ENCODE measurements at places on chromosomes 13 and 19.

- DNase-seq = no peak
These were observed 564.5 kb downstream of the FGF9 start for GRCh38 chr13:22235285-22235949.

DNA sequence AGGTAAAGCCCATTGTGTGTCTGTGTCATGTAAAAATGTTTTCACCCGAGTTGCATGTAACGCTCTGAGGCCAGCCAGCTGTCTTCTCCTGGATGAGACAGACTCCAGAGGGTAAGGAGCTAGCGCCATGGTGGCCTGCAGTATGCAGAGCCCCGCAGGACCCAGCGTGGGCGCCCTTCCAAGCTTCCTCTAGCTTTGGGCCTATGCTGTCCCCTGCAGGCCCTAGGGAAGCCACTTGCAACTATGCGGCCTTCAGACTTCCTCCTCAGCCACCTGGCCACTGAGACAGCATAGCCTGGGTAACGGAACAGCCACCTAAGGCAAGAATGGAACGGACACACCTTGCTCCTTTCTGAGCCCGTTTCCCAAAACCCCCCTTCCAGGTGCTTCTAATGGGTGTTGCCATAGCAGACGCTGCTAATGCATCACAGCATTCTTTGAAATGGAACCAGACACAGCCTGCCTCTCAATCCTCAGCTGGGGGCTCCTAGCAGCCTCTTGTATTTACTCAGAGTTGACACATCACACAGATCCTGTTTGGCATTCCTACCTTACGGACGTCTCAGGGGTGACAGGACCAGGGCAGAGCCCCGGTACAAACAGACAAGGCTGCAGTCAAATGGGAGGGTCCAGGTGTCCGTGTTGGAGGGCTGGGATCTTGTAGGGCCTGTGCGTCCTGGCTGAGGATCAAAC is 6.2 kb downstream of the FAM32A start:
- no peak for DNase-seq

DNA sequence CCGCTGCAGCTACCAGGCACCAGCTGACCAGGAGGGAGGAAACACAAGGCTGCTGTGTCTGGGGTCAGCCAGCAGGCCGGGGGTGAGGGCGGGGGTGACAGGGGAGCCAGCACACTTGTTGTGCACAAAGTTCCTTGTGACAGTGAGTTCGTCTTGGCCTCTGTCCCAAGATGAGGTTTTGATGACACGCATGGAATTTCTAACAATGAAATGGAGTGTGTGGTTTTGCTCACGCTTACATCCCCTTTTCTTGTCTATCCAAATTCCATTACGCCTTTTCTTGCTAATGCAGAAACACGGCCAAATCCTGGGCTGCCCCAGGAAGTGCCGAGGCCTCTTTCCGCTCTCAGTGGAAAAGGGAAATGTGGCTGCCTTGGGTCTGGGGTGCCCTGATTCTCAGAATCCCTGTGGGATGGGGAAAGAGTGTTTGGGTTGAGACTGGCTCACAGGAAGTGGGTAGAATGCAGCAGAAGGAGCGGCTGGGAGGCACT is 73.8 kb downstream of the GADD45B start:
- no peak for DNase-seq

GRCh38 chr13:77725071-77725470 is 27.6 kb downstream of the SLAIN1 start:
- no peak for DNase-seq

DNA sequence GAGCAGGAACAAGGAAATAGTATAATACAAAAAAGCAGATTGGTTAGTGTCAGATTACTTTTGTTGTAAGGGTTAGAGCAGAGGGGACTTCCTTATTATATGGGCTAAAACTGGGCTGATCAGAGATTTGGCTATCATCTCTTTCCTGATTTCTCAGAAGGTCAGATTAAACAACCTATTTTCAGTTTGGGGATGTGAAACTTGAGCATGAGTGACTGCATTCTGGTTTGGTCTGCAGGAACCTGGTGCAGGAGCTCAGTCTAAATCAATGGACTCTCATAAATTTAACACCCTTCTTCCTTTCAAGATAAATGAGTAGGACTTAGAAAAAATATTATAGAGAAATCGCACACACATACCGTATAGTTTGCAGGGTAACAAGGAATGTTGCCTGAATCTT is 12.9 kb upstream of the RFXAP start:
- DNase-seq = no peak

- no peak for DNase-seq
These were observed 58.4 kb downstream of the SPRYD7 start for GRCh38 chr13:49877629-49878218.

- DNase-seq = no peak
These were observed 13.0 kb downstream of the ARHGEF1 start for GRCh38 chr19:41895745-41896580.

DNA sequence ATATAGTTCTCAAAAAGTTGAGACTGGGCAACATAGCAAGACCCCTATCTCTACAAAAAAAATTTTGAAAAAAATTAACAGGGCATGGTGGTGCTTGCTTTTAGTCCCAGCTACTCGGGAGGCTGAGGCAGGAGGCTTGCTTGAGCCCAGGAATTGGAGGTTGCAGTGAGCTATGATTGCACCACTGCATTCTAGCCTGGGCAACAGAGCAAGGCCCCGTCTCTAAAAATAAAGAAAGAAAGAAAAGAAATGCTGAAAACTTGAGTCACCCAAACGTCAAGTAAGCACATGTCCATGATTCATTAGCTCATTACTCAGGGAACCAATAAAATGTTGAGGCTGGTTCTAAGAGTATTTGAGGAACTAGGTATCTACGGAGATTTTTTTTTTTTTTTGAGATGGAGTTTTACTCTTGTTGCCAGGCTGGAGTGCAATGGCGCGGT is 33.9 kb upstream of the SEMA6B start:
- DNase-seq = no peak

DNA sequence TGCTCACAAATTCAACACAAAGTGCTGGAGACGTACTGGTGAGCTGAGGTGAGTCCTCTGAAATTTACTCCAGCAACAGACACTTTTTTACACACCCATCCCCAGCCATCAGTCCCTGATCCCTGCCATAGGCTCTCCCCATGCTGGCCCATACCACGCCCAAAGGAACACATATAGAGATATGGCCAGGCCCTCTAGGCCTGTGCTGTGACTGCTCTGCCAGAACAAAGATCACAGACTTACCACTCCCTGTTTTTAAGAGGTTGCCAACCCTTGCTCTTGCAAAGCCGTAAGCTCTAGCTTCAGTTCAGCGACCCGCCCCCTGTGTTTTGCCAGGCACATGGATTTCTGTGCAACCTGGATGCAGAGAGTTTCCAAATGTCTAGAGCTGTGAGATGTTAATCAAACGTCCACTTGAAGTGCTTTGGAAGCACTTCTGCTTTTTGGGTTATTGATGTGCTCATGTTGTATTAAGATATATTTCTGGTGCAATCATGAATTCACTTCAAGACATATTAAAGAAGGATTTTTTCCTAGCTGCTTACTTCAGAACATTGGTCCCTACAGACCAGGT is 59.7 kb downstream of the DLEU7 start:
- DNase-seq = no peak

DNA sequence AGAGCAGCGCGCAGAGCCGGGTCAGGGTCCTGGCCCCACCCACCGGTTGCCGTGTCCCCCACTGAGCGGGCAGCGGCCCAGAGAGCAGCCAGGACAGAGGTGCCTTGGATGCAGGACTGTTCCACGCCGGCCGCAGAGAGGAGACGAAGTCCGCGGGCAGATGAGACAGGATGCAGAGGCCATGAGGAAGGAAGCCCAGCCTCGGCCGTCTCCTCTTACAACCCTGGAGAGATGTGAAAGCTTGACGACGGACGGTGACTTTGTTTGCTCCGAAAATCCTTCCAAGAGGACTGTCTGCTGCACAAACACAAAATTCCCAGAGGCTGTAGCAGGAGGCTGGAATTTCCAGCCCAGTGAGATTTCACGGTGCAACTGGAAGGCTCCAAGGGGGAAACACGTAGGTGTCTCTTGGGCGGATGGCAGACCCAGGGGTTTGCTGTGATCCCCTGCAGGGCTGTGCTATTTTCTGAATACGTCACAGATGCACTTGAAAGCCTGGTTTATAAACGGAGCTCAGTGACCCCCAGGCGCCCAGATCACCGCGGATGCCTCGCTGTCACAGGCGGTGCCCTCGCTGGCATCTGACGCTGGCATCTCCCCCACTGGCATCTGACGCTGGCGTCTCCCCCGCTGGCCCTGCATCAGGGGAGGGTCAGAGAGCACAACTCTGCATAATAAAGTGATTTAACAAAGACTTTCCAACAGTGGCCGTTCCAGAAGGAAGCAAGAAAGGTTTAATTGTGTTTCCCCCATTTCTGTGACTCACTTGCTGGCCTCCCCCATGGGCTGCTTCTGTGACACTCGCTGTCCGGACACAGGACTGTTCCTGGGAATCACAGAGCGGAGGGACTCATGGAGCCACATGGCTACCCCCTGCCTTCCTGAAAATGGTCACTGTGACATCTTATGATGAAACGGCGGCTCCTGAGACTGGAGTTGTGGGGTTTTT is 62.0 kb upstream of the C13orf46 start:
- no peak for DNase-seq

GRCh38 chr13:18936104-18936503 is 245.5 kb downstream of the TUBA3C start:
- DNase-seq = no peak

DNA sequence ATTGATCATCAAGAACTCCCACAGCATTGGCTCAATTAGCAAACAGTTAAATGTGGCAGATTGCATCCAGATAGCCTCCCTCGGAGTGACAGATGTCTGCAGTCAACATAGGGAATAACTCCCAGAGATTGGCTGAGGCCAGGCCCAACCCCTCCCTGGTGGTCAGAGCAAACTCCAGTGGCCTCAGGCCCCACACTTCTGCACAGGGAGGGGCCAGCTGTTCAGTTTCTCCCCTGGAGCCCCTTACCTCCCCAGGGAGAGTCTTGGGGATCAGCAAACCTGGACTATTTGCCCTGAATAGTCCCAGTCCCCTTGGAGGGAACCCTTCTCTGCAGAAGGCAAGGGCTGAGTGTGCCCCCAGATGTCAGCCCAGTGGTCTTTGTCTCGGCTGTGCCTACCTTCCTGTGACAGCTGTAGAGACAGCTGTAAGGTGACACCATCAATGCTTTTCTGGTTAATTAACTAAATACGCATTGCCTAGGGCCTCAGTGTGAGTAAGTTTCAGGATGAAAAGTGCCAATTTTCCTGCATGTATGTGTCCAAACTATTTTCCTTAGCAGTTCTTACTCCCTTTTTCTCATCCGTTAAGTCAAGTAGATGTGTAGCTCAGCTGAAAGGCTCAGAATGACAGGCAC is 102.7 kb upstream of the UQCRFS1 start:
- DNase-seq = no peak

DNA sequence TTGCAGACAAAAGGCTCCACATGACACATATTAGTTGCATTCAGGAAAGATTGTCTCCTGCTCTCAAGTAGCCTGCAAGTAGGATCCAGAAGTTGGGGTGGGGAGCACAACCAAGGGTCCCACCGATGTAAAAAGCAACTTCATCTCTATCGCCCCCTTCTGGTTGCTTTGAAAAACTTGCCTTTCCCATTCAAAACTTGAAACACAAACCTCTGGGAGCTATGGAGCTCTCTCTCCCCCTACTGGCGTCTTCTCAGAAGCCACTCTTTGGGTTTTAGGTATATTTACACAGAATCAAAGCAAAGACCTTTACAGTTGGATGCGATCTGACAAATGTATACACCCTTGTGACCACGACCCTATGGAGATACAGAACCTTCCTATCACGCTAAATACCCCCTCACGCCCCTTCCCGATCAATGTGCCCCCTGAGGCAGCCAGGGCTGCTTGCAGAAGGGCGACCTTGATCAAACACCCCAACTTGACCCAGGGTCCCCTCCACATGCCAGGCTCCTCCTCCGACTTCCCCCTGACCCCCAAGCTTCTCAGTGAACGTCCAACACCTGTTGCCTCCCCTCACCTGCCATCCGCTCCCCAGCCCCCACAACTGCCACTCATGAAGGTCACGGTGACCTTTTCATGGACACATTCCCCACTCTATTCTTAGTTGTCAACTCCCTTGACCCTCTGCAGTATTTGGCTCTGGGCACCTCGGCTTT is 10.1 kb downstream of the NOSIP start:
- DNase-seq = peak; percentile 80

DNA sequence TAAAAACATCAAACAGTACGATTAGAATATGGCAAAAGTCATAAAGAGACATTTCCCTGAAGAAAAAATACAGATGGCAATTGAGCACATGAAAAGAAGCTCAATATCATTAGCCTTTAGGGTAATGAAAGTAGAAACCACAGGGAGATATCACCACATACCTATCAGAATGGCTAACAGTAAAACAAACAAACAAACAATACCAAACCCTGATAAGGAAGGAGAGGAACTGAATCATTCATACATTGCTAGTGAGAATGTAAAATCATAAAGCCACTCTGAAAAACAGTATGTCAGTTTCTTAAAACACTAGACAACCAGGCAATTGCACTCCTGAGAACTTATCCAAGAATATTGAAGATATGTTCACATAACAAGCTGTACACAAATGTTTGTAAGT is 1342.5 kb upstream of the SLC10A2 start:
- no peak for DNase-seq

Data from NCI-H460 (cell line).